Neural crest cell (in vitro differentiated cells): ENCODE measurements at places on chromosomes 3 and 15. TPM values are rescaled to one million over a fixed set of nuclear protein-coding genes. Genes with fewer than 3 reads are reported as not detected.
A peak's percentile ranks its signal among the peaks of the same experiment; 100 is the strongest.

DNA sequence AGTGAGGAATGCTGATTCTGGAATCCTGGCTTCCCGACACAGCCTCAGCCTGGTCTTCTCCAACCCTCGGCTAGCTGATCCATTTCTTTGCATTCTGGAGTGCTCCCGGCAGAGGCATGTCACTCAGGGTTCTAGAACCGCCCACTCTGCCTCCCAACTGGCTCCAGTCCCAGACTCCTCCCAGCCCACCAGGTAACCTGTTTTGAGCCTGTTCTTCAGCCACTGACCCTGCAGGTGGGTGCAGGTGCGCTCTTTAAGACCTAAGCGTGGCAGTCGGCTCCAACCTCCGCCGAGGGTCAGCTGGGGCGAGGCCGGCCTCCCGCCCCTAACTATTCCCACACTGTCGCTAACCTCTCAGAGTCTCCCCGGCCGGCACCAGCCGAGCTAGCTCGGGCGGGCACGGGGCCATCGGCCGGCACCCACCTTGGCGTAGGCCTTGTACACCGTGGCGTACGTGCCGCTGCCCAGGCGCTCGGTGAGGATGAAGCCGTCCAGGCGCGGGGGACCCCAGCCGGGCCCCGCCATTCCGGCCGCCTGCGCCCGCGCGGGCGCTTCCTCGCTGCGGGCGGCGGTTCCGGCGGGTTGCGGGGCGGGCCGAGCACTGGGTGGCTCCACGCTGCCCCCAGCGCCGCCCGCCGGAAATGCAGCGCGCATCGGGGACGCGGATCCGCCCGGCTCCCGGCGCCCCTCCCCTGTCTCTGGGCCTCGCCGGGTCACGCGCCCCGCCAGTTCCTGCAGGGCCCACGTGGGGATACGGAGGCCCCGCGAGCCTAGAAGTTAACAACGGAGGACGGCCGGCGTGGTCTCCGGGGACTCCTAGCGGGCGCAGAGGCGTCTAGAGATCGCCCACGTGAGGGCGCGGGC is at the start of gene ULK3:
ULK3 (minus strand) TSS at position 576 of the 864 bp plus-strand sequence; CDS start at position 525, 51 bp downstream.
- DNase-seq = peak; percentile 91
- no peaks in the 10 kb centered on the region for H3K27me3 ChIP-seq
- H3K4me3 ChIP-seq = peak within 1 kb of the TSS; percentile 96

DNA sequence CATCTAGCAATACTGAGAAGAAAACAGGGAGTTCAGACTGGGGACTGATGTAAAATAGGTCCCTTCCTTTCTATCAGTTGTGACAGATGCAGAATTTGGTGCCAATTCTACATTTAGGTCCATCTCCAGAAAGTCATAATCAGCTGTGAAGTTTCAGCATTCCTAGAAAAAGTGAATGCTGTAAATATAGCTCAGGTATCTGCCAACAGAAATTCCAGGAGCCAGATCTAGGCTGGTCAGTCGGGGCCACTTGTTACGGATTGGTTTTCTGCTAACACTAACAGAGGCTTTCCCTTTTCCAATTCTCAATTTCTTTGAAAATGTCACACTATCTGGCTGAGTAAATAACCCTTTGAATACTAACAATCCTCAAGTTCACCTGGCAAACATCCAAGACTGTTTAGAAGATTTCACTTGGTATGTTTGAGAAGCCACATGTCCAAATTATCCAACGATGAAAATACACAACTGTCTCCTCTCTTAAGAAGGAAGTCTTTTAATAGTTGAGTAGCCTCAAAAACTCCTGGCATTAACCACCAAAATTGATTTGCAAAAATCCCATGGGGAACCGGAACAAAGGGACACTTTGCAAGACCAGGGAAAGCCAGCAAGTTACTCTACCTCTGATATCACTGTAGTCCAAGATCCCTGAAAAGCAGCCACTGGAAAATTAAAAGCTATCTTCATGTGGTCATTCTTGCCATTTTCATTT is 222.3 kb downstream of the ZMAT3 start:
- no peaks in the 10 kb centered on the region for H3K4me1 ChIP-seq
- no peaks in the 10 kb centered on the region for H3K27me3 ChIP-seq
- no peak overlapping the region for H3K4me3 ChIP-seq
- no peaks in the 10 kb centered on the region for H3K36me3 ChIP-seq
- DNase-seq = no peak
- H3K27ac ChIP-seq = peak overlapping the region; percentile 27

DNA sequence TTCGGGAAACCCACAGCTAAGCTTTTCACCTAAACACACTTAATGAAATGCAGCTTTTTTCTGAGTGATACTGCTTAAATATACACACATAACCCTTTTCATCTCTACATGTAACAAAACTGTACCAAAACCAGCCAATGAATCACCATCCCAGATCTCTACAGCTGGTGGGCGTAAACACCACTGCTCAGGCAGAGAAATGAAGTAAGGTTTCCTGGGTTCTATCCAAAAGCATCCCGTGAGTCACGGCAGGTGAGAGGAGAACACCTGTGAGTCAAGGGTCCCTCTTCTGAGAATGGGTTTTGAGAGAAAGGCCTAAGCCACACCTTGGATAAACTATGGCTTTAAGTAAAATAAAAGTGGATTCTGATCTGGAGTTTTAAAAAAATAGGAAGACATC is 2.6 kb downstream of the CLDN1 start:
- peaks cover 48% of the 10 kb centered on the region for H3K27me3 ChIP-seq
- H3K27ac ChIP-seq = no peak overlapping the region
- H3K4me1 ChIP-seq = peaks cover 13% of the 10 kb centered on the region

- H3K27me3 ChIP-seq = peaks cover 9% of the 10 kb centered on the region
- H3K4me1 ChIP-seq = peaks cover 2% of the 10 kb centered on the region
- H3K27ac ChIP-seq = no peak overlapping the region
- DNase-seq = no peak
- H3K36me3 ChIP-seq = no peaks in the 10 kb centered on the region
Measured at GRCh38 chr3:10487988-10488633, 17.3 kb downstream of the ATP2B2 start.

DNA sequence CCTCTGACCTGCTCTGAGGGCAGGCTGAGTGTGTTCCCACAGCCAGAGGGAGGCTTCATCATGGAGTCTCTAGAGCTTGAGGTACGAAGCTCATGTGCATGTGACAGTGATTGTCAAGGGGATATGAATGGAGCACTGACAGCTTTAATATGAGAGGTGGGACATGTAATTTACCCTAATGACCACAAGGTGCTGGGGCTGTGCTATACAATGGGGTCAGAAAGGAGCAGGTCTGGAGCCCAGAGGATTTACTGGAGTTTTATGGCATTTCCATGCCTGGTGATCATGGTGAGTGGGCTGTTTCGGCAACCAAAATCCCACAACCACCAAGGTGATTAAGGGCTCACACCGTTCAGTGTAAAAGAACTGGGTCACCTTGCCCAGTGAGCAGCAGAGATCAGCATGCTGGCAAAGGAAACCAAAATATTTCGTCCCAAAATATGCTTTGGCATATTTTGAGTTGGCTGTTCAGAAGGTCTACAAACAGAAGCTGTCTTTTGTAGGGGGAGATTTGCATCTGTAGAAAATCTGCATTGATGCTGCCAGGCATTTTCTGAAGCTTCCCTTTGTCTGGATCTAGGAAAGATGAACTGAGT is 40.1 kb upstream of the RASGRF1 start:
- H3K36me3 ChIP-seq = peaks cover 2% of the 10 kb centered on the region
- no peak overlapping the region for H3K4me3 ChIP-seq
- no peaks in the 10 kb centered on the region for H3K4me1 ChIP-seq
- H3K27me3 ChIP-seq = peaks cover 60% of the 10 kb centered on the region

GRCh38 chr15:93159930-93160329 is 70.9 kb upstream of the RGMA start:
- peaks cover 28% of the 10 kb centered on the region for H3K4me1 ChIP-seq
- H3K36me3 ChIP-seq = peaks cover 3% of the 10 kb centered on the region
- H3K27me3 ChIP-seq = no peaks in the 10 kb centered on the region
- no peak for DNase-seq
- H3K4me3 ChIP-seq = no peak overlapping the region

- DNase-seq = no peak
- no peak overlapping the region for H3K27ac ChIP-seq
- no peaks in the 10 kb centered on the region for H3K27me3 ChIP-seq
Measured at GRCh38 chr3:129514110-129514509, 14.3 kb upstream of the RHO start.

Gene CHAC1
- total RNA-seq = 6.7 and 6.8 TPM in 2 replicates

Gene THRB
- 0.65 and 0.77 TPM in 2 replicates for total RNA-seq

Gene LSMEM2
- total RNA-seq = not detected in 2 replicates

Gene LMAN1L
- total RNA-seq = not detected in 2 replicates

Gene NRROS
- 0.52 and 1.5 TPM in 2 replicates for total RNA-seq

Gene CPLX3
- total RNA-seq = not detected in 2 replicates

Gene FAM227B
- 7.1 and 9.0 TPM in 2 replicates for total RNA-seq
